A549 treated with RU486 at 1 μM for 4 hours (cell line): ENCODE measurements at places on chromosomes 12 and 14. TPM values are rescaled to one million over a fixed set of nuclear protein-coding genes. Genes with fewer than 3 reads are reported as not detected.

FAM234B gene
- 2.7 to 4.3 TPM (median 4.1 TPM) in 5 replicates for total RNA-seq

COX8C gene
- total RNA-seq, result not detected in 5 replicates

ESYT1 gene
- 59.0 to 74.9 TPM (median 65.7 TPM) in 5 replicates for total RNA-seq

STAC3 gene
- 0.26 to 0.50 TPM (median 0.30 TPM) in 5 replicates for total RNA-seq

NANOG gene
- not detected in 5 replicates for total RNA-seq

GLIPR1 gene
- 24.7 to 34.6 TPM (median 29.9 TPM) in 5 replicates for total RNA-seq

NAA25 gene
- 15.6 to 24.3 TPM (median 22.3 TPM) in 5 replicates for total RNA-seq

ENTPD5 gene
- 3.9 to 7.1 TPM (median 6.0 TPM) in 5 replicates for total RNA-seq
